AG04449 (cell line): ENCODE measurements at places on chromosomes 6 and 20.

DNA sequence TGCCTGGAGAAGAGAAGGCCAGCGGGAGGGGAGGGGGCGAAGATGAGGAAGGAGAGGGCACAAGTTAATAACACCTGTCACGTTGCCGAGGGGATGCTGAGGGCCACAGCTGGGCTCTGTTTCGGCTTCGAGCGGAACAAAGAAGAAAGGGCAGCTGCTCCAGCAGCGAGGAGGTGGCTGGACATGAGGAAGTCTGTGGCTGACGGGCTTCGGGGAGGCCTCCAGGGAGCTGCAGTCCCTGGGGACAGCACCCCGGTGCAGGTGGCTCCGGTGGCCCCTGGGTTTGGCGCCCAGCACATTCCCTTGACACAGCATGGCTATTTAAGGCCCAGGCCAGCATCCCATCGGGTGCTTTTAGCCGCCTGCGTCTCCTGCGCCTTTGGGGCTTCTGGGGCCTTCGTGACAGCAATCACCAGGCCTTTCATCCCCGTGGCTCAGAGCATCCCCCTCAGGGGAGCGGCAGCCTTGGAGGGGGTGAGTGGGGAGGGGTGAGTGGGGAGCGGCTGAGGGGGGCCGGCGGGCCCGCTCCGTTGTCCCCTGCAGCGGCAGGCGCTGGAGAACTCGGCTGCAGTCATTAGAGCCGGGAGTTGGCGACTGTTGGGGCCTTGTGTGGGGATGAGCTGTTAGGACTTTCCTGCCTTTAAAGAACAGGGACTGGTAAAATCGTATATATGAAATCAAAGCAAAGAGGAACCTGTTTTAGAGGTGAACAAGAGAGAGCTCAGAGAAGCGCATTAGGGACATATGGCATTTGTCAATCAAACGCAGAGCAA is 99.0 kb downstream of the TMEM242 start:
- no peak for DNase-seq

DNA sequence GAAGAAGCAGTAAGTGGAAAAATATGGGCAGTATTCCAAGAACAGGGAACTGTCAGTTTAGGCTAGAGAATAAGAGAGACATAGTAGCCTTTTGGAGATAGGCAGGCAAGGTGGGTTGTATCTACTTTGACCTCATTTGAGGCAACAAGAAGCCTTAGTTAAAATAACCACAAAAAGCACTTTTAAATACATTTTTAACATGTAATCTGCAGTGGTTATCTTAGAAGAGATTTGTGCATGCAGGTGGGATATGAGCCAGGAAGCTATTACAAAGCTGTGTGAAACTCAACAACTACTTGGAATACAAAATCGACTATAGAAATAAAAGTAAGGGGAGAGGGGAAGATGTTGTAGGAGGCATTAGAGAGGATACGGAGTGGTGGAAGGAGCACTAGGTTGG is 143.7 kb upstream of the MCHR2 start:
- DNase-seq, result no peak

DNA sequence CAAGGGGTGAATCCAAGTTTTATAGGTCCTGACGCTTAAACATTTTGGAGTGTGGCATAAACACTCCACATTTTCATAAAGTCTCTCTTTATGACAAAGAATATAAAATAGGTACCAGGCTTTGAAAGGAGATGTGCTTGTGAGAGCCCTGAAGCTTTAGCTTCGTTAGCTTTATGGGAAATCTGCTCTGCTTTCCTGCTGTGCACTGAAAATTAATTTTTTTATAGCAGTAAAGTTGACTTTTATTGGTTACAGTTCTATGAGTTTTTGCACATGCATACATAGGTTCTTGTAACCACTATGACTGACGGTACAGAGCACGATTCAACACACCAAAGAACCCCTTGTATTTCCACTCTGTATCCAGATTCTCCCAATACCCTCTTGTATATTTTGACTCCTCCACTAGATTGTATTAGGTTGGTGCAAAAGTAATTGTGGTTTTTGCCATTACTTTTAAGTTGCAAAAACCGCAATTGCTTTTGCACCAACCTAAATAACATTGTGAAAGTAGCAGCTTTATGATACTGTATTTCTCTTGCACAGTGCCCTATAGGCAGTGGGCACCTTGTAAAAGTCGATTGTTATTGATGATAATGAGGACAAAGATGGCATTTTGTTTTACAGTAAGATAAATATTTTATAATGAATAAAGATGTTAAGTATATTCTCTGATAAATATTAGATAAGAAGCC is 145.2 kb upstream of the AKIRIN2 start:
- DNase-seq, result no peak

GRCh38 chr6:145819994-145820393 is 5.4 kb upstream of the FBXO30 start:
- no peak for DNase-seq

- peak; percentile 96 for DNase-seq
Measured at GRCh38 chr6:112906726-112907125, 559.6 kb downstream of the RFPL4B start.

DNA sequence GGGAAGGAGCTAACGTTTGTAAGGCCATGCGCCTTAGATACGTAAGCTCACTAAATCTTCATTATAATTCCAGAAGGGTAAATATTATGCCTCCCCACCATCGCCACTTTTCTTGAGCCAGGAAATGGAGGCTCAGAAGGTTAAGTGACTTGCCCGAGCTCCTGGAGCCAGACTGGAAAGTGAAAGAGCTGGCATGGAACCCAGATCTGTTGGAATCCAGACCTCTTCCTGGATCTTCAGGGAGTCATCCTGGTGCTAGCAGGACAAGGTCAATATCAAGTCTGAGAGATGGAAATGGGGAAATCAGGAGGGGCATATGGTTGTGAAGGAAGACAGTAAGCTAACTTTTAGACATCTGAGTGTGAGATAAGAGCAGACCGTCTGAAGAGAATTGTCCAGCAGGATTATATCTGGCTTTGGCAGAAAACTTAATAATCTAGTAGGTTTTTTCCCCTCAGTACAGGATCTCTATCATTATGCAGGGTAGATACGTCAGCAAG is 6.2 kb downstream of the TMEM200A start:
- DNase-seq, result no peak
